Pancreas (tissue), 10 donors: ENCODE measurements at places on chromosomes 5 and 9. TPM values are rescaled to one million over a fixed set of nuclear protein-coding genes. Genes with fewer than 3 reads are reported as not detected.

DNA sequence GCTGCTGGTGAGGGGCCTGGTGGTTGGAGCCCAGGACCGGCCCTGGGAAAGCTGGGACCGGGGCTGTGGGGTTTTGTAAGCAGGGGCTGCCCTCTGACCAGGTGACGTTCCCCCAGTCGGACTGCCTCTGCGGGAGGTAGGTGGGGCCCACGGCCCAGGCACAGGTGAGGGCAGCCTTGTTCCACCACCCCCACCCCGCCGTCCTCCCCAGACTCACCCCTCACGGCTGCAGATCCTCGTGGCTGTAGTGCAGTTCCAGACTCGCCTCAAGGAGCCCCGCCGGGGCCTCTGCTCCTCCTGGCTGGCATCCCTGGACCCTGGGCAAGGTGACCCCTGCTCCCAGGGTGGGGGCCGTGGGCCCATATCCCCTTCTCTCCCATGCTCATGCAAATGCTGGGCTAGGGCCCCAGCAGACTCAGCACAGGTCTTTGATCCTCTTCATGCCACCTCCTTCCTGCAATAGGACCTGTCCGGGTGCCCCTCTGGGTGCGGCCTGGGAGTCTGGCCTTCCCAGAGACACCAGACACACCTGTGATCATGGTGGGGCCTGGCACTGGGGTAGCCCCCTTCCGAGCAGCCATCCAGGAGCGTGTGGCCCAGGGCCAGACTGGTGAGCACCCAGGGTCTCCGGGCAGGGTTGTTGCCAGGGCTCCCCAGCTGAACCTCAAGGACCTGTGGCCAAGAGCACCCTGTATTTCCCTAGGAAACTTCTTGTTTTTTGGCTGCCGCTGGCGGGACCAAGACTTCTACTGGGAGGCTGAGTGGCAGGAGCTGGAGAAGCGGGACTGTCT lies 6.6 kb downstream of the RNF208 start:
- DNase-seq, result no peak

GRCh38 chr5:141711687-141712086 lies 29.7 kb upstream of the ARAP3 start:
- no peak for DNase-seq

DNA sequence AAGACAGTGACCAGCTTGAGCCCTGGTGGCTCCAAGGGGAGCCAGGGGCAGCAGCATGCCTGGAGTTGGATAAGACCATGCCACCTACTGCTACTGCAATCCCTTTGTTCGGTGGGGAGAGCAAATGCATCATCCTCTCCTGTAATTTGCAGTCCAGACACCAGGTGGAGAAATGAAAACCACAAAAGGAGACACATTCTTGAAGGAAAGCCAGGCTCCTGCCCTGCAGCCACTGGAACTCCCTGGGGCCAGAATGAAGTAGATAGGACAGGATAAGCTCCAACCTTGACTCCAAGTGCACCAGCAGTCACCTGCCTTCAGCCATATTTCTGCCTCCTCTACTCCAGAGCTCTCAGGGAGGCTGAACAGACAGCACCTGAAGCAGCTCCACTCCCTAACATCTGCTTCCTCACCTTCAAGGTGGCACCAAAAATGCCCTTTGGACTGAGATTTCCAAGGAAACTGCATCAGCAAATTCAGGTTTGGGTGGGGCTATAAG lies 65.1 kb upstream of the IQGAP2 start:
- DNase-seq, result peak; percentile 34

GRCh38 chr9:81108821-81109220 lies 580.5 kb downstream of the TLE1 start:
- no peak for DNase-seq

The POLE3 gene
- total RNA-seq, result 15.7 TPM
